Endothelial cell of umbilical vein (primary cell): ENCODE measurements at places on chromosomes 13 and 19. TPM values are rescaled to one million over a fixed set of nuclear protein-coding genes. Genes with fewer than 3 reads are reported as not detected.

Gene CASP14
- total RNA-seq, result not detected in 2 replicates

- DNase-seq, result peak; percentile 86
Measured at GRCh38 chr19:17264641-17264979, at the start of gene USHBP1. USHBP1 (minus strand) TSS chr19:17264745; CDS start chr19:17264299, 446 bp downstream.

DNA sequence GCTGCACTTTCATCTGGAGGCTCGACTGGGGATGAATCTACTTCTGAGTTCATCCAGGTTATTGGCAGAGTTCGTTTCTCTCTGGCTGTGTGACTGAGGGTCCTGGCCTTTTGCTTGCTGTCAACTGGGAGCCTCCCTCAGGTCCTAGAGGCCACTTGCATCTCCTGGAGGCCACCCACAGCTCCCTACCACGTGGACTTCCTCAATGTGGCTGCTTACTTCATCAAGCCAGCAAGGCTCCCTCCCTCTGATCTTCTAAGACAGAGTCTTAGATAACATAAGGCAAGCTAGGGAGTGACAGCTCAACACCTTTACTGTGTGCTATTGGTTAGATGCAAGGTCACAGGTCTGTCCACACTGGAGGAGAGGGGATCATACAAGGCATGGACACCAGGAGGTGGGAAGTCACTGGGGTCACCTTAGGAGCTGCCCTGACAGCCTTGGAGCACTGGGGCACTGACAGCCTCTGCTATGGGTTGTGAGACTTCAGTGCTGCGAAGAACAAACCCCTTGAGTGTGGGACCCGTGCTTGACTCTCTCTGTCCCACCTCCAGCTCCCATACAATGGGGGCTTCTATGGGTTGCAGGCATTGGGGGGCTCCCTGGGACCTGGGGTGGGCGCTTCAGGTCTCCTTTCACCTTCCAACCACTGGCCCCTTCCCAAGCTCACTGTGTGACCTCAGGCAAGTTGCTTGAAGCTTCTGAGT, 5.3 kb downstream of the FAM187B start:
- no peak for DNase-seq

DNA sequence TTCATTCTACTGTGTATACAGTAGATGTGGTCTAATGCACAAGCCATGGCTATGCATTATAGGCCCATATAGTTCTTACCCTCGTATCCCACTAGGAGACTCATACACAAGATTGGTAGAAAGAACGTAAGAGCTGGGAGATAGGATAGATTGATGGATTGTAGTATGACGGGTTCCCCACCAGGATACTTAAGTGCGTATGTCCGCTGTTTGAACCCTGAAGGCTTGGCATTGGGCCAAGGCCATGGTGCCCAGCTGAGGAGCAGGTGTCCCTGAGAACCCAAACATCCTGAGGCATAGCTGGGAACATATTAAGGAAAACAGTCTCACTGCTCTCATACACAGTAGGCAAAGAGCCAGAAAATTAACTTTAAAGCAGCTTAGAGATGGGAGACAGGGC, 617.5 kb upstream of the KLF12 start:
- DNase-seq, result no peak

Gene DACT3
- 0.22 and 0.65 TPM in 2 replicates for total RNA-seq

DNA sequence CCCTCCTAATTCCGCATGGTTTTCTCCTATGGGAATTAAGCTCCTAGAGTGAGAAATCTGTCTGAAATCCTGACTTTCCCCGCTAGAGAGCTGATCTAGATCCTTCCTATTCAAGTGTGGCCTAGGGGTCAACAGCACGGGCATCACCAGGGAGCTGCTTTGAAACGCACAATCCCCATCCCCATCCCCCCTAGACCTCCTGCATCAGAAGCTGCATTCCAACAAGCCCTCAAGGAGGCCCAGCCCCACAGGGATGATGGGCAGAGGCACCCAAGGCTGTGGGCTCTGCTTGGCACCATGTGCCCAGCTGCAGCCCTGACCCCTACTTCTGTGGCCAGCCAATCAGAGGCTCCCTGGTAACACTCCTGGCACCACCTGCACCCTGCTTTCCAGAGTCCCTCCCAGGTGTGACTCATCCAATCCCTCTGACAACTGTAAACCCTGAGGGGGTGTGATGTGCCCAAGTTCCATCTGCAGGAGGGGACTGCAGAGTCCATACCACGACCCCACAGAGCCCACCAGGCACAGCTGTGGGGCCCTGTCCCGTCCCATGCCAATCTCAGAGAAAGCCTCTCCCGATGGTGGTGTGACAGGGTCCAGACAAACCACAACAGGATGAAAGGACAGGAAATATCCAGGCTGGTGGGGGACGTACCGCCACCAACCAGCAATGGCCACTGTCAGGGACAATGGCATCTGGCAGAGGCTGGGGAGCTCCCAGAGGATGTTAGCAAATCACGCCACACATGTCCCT, 19.8 kb upstream of the SLC35E1 start:
- no peak for DNase-seq

GRCh38 chr13:98279473-98280175, 102.6 kb upstream of the RNF113B start:
- DNase-seq, result peak; percentile 12

DNA sequence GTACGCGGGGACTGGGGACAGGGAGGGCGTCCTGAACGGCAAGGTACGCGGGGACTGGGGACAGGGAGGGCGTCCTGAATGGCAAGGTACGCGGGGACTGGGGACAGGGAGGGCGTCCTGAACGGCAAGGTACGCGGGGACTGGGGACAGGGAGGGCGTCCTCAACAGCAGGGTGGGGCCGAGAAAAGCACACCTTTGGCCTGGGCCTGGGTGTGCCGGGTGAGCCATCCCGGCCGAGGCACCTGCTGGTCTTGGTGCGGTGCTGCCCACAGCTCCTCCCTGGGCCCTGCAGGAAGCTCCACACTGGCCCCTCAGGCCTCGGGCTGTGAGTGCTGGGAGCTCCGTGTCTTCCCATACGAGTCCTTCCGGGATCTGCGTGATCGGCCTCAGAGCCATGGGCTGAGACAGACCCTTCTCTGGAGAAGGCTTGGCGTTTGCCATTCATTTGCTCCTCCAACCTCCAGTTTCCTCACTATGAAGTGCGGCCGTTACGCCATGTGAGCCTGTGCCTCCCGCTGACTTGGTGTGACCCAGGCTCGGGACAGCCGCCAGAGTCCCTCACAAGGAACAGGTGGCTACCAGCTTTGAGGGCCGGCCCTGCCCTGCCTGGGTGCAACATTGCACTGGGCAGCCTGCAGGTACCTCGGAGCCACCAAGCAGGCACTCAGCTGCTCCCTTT, 7.8 kb upstream of the ZNF554 start:
- no peak for DNase-seq

GRCh38 chr19:57380923-57381322, 8.7 kb upstream of the ZNF548 start:
- no peak for DNase-seq

Gene ZNF813
- 2.3 TPM in 2 replicates for total RNA-seq

DNA sequence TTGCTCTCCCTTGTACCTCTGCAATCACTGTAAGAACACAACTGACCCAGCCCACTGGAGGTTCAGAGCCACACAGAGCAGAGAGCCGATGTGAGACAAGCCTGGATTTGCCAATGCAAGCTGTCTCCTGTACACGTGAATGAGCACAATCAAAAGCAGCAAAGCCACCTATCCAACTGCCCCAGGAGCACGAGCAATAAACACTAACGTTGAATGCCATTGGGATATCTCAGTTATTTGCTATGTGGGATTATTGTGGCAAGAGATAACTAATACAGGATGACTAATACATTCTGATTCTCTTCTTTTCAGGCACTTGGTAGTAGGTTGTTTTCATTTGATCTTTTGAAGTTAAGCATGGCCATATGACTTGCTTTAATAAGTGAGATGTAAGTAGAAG, 85.2 kb upstream of the FAM216B start:
- no peak for DNase-seq

GRCh38 chr13:110475550-110476219, 85.8 kb downstream of the RAB20 start:
- DNase-seq, result no peak

GRCh38 chr19:5867201-5868136, 2.9 kb downstream of the FUT5 start:
- DNase-seq, result no peak

GRCh38 chr13:45328661-45329111, 12.3 kb downstream of the TPT1 start:
- peak; percentile 72 for DNase-seq

DNA sequence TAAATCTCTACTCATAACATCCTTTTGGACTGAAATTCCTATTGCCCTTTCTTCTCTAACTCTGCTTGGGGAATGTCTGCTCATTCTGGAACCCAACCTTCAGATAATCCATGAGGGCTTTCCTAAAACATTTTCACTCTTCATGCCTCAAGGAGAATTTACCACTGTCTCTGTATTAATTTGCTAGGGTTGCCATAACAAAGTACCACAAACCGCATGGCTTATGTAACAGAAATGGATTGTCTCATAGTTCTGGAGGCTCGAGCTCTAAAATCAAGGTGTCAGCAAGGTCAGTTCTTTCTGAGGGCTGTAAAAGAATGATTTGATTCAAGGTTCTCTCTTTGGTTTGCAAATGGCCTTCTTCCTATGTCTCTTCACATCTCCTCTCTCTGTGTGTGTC, 209.7 kb downstream of the LACC1 start:
- no peak for DNase-seq

Gene CBARP
- 9.2 and 9.6 TPM in 2 replicates for total RNA-seq

GRCh38 chr13:51420681-51421490, 31.9 kb downstream of the INTS6 start:
- DNase-seq, result no peak

- no peak for DNase-seq
Measured at GRCh38 chr13:55937180-55937579, 1203.5 kb upstream of the PRR20A start.

- no peak for DNase-seq
Measured at GRCh38 chr13:50425772-50426171, 410.5 kb downstream of the KCNRG start.

GRCh38 chr13:100473087-100473486, 115.5 kb downstream of the GGACT start:
- no peak for DNase-seq

- DNase-seq, result peak; percentile 15
Measured at GRCh38 chr19:19185853-19186740, 5.9 kb downstream of the BORCS8 start.

DNA sequence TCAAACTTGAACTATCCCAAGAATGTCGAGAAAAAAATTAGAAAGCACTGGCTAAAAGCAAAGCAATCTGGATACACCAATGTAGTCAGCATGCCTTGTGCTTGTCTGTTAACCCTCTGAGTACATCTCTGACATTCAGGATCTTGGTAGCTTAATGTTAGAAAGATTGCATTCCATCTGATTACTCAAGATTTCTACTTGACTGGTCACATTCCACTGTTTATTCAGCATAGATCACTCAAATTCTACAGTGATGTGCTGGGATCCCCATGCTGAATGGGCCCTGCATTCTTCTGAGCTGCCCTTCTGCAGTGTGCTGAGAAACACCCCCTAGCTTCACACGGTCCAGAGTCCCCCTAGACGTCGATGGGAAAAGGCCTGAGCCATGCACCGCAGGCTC, 295.4 kb upstream of the MAB21L1 start:
- no peak for DNase-seq

Gene CYP4F11
- not detected in 2 replicates for total RNA-seq

DNA sequence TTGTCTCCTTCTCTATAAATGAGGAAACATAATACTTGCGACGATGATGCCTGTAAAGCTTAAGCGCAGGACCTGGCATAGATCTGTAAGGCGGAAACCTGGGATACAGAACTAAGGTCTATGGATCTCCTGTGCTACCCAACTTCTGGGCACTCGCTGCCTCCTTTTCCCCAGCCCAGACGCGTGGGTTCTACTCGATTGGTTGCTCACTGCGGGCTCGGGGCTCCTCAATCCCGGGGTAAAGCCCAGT, 615 bp upstream of the PSMC4 start:
- DNase-seq, result no peak

DNA sequence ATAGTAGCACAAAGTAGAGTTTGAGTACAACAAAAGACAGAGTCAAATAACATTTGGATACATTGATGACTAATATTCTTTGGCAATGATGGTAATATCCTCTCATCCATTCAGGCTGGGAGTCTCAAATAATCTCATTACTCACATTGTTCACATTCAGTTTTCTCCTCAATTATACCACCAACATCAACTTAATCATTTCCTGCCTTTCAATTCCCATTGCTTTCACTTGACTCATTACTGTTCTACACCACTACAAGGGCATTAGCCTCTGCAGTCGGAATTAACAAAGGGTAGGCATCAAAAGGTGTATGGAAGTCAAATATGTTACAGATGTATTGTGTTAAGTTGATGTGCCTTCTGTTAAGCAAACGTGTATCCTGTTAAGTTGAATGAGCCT, 518.4 kb upstream of the SLITRK1 start:
- no peak for DNase-seq

DNA sequence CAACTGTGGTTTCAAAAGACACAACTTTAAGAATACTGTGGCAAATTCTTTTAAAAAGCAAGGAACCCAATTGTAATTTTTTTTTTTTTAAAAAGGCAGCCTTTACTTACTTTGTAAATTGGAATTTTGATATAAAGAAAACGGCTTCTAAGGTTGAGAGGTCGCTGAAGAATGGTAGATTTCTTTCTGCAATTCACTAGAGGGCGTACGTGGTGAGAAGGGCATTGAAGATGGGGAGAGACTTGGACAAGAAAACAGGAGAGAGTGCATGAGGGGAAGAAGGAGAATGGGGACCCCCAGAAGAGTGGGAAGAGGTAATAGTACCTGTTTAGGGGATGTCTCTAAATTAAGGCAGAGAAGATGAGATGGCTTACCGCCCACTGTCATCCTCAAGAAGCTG, 33.5 kb upstream of the PABPC3 start:
- no peak for DNase-seq

GRCh38 chr19:3142781-3143337, 7.0 kb downstream of the GNA15 start:
- DNase-seq, result no peak

- peak; percentile 80 for DNase-seq
Measured at GRCh38 chr19:44623080-44623479, 9.7 kb downstream of the IGSF23 start.

DNA sequence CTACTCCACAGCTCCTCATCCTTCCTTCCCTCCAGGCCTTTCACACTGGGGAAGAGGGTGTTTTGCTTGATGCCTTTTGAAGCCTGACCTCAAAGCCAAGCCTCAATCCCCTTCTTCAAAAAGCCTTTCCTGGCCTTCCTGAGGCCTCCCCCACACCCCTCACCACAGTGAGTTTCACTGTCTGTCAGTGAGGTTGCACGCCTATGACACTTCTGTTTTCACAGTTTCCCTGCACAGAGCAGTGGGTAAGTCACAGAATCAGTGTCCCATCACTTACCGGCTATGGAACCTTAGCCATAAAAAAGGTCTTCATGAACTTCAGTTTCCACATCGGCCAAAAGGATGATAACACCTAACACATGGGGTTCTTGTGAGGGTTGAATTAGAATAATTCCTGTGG, 371.4 kb downstream of the UQCRFS1 start:
- no peak for DNase-seq

- DNase-seq, result no peak
Measured at GRCh38 chr19:990746-991145, 6.6 kb downstream of the WDR18 start.

GRCh38 chr19:3695124-3695733, 5.0 kb downstream of the PIP5K1C start:
- DNase-seq, result no peak

DNA sequence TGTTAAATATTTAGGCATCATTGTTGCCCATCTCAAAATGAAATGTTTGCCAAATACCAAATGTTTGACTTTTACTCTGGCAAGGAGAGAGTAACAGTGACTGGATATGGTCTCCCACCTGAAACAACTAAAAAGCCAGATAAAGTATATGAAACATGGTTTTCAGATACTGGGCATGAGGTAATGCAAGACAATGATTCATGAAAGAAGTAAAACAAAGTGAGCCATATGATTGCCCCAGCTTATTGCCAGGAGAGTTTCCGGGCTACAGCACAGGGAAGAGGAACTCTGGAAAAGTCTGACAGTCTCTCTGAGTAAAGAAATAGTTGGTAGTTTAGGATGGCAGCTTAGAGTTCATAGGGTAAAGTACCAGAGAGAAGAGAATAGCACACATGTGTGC, 354.6 kb downstream of the DNAJC15 start:
- DNase-seq, result peak; percentile 64
